ENCODE measurements at places on chromosomes 13 and 19.

DNA sequence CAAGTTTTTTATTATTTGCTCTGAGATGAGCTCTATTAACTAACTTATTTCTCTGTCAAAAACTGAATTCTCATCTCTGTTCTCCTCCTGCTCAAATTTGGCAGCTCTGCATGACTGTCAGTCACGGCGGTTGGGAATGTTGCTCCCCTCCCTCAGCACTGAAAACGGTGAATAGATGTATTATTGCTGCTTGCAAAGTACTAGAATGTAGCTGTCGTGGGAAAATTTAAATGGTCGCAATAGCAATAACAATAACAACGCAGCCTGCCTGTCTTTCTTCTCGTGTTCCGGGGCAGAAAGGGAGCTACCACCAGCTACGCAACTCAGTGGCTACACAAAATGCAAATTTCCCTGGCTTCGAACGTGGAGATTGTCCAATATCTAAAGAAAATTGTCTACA, 125.6 kb upstream of the FRY start:
- DNase-seq: no peak

- no peak for DNase-seq
Measured at GRCh38 chr13:47112205-47112902, 215.5 kb upstream of the HTR2A start.

- no peak for DNase-seq
Measured at GRCh38 chr13:103101901-103102300, 35.7 kb upstream of the SLC10A2 start.

DNA sequence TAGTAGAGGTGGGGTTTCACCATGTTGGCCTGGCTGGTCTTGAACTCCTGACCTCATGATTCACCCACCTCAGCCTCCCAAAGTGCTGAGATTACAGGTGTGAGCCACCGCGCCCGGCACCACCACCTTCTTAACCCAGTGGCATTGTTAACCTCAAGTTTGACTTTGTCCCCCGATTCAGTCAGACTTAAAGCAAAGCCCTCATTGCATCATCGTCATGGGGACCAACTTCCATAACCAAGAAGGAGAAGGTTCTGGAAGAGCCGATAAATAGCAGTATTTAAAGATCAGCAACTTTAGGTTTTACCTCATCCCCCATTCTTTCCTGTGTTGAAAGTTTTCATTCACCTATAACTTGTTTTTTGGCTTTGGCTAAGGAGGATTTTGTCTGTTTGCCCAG, 6.7 kb upstream of the INAFM1 start:
- DNase-seq: no peak

GRCh38 chr13:113527272-113527958, 36.9 kb upstream of the DCUN1D2 start:
- DNase-seq: no peak
